Activated CD8-positive, alpha-beta memory T cell treated with anti-CD3 and anti-CD28 coated beads for 48 hours (primary cell): ENCODE measurements at places on chromosomes 3 and 15.

- DNase-seq, result no peak
Observed at GRCh38 chr3:99191186-99191585, 289.7 kb upstream of the DCBLD2 start.

GRCh38 chr15:85763673-85764633 lies 30.8 kb downstream of the KLHL25 start:
- DNase-seq, result no peak

DNA sequence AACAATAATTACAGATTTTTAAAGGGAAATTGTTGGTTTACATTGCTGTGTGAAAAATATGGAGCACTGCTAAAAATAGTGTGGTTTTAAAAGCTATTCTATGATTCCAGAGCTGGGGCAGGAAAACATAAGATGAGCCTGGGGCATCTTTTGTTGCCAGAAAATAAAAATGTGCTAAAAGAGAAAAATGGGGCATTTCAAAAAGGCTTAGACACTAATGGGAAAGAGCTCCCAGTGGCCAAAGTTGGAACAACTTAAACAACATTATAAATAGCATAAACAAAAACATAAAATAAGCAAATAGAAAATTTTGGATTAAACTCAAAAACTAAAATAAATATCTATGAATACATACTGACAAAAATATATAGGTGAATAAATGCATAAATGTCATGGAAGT lies 478.9 kb downstream of the NLGN1 start:
- no peak for DNase-seq

GRCh38 chr3:179156170-179156569 lies 8.0 kb downstream of the PIK3CA start:
- DNase-seq, result no peak

- DNase-seq, result no peak
Observed at GRCh38 chr15:70261083-70261482, 163.4 kb upstream of the TLE3 start.

DNA sequence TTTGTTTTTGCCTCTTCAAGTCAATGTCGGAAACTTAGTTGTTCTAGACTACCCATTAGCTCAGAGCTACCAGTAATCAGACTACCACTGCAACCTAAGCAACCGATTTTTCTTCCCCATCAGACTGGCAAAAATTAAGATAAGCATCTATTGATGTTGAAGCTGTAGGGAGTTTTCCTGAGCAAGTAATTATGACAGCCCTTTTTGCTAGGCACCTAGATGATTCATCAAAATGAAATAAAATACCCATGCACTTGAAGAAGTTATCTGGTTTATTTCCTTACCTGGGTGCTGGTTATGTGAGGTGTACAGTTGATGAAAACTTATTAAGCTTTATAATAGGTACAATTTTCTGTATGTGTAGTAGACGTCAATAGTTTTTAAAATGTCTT lies 554 bp upstream of the COMMD4 start:
- DNase-seq, result no peak

GRCh38 chr15:70526221-70526973 lies 237.0 kb downstream of the UACA start:
- DNase-seq, result no peak

- DNase-seq, result no peak
Observed at GRCh38 chr3:31851278-31851677, 129.8 kb downstream of the OSBPL10 start.

GRCh38 chr3:23308986-23309625 lies 106.0 kb downstream of the UBE2E2 start:
- DNase-seq, result no peak

DNA sequence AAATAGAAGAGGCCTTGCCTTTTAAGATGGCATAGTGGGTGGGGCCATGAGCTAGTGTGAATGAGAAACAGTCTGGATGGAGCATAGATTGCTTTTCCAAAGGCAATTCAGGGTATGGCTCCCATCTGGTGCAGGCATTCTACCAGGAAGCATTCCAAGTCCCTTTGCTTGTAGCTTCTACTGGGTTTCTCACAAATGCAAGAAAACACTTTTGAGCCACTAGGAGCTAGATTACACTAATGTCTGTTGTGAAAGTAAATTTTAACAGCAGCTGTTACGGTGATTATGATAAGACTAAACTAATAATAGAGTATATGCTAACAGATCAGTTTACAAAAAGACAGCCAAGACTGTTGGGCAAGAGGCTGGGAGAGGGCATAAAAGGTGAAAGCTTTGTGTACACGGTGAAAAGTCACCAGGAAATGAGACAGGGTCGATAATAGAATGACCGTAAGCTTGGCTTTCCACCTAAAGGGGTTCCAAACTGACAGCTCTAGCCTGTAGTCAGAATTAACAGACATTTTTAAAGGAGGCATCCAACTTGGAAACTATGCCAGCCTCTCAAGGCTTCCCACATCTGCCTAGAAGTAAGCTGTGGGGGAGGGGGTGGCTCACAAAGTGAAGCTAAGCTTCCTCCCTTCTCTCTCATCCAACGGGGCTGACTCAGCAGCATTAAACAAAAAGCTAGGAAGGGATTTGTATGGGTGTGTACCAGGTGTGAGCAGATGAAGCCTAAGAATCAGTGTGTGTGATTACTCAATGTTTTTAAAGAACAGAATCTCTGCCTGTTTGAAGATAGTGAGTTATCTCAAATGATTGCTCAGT lies 61.1 kb upstream of the GPD1L start:
- no peak for DNase-seq

DNA sequence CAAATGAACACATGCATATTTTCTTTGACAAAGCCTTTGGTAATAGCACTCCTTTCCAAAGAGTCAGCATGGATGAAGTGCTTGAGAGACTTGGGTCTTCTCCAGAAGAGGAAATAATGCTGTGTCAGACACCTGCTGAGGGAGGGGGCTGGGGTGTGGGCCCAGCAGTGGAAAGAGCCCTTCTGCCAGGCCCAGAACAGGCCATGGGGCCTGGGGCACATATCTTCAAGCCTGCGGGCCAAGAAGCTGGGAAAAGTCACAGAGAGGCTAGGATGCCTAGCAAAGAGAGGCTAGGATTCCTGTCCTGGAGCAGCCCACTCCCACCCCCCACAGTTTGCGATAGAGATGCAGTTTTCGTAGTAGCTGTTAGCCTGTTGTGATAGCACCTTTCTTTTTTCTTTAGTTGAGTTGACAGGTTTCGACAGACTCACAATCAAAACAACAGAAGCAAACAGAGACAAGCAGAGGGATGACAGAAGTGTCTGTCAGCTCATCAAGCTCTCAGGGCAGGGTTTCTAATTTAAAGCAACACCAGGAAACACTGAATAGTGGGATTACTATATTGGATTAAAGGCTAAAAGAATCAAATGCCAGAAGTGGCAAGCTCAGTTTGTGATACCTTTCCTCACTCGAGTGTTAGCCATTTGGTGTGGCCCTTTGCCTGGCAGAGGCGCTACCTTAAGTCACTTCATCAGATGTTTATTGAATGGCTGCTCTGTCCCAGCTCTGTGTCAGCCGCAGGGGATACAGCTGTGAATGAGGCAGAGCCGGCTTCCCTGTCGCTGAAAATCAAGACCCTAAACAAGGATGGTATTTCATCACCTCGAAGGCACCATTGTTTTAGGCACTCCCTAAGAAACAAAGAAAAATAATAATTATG lies 19.0 kb downstream of the CMTM7 start:
- DNase-seq, result no peak

GRCh38 chr3:67167481-67167880 lies 169.4 kb downstream of the KBTBD8 start:
- no peak for DNase-seq

DNA sequence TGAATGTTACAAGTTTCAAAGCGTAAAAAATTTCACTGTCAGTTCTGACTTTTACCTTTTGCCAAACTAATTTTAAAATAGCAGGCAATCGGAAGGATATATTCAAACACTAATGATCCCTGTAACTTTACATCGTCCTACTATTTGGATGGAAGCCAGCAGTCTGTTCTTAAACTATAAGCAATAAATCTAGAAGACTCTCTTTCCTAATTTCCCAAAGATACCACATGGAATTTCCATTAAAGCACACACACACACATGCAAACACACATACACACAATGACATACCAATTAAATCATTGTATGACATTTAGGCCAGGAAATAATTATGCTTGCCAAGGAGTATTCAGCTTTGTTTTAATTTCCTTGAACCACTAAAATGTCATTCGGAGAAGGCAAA lies 32.0 kb downstream of the IL17RD start:
- no peak for DNase-seq

DNA sequence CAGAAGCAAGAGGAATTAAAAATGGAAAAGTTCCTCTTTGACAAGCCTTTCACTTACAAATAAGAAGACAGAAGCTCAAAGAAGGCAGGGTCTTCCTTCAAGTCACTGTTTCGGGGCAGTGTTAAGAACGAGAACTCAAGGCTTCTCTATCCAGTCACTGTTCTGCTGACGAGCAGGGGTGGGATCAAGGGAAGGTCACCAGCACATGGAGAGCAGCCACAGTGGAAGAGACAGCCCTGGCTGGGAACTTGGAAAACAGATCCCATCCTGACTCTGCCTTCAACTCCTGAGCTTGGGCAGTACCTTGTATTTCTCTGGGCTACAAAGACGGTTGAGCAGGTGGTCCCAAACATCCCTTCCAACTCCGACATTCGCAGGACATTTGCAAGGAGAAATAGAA lies 111.5 kb upstream of the LPP start:
- no peak for DNase-seq

GRCh38 chr3:107404727-107405469 lies 27.7 kb downstream of the CCDC54 start:
- no peak for DNase-seq

DNA sequence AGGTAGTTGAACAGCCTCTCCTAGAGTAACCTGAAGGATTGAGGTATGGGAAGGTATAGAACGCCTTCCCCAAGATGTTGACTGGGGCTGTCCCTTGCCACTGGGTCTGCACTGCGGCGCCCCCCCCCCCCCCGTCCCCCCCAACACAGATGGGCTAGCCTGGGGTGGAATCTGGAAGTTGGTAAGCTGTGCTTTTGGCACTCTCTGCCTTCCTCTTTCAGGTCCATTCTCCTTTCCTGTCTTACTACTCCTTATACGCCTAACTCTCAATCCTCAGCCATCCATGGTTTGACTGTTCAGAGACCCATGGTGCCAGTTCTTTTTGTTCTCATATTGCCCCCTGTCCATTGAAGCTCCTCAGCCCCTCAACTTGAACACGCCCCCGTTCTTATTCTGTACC lies 42.8 kb downstream of the MAP2K1 start:
- DNase-seq, result no peak

GRCh38 chr3:184349563-184350470 lies 11.6 kb downstream of the CLCN2 start:
- no peak for DNase-seq

- DNase-seq, result no peak
Observed at GRCh38 chr3:53513556-53514190, 19.3 kb downstream of the CACNA1D start.

DNA sequence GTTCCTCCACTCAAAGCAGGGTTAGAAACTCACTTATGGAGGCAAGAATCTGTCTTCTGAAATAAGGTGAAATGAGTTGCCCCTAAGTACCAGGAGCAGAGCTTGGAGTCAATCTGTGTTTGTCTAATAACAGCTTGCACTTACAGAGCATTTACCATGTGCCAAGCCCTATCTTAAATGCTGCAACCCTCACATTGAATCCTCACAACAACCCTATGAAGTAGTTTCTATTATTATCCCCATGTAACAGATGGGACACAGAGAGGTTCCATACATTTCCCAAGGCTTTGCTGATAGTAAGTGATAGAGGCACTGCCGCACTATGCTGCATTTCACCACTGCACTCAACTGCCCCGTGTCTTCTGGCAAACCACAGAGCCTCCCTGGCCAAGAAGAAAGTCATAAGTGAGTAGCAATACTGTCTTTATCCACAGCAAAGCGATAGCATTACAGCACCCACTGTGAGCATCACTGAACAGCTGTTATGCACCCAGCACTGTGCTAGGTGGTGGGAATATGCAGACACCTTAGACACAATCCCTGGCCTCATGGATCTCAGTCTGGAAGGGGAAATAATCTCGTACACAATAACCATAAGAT lies 141.5 kb downstream of the SSR3 start:
- DNase-seq, result no peak

- no peak for DNase-seq
Observed at GRCh38 chr3:149657321-149657925, 402 bp downstream of the WWTR1 start.

GRCh38 chr3:185767002-185767688 lies 57.7 kb downstream of the IGF2BP2 start:
- DNase-seq, result no peak

DNA sequence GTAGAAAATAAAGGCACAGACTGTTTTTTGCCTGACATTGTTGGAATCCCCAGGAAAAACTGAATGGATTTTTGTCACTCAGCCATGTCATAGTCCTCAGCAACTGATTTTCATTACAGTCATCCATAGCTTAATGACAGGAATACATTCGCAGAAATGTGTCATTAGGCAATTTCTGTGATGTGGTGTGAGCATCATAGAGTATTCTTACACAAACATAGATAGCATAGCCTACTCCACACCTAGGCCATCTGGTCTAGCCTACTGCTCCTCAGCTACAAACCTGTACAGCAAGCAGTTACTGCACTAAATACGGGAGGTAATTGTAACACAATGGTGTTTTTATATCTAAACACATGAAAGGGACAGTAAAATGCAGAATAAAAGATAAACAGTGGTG lies 34.4 kb upstream of the FBN1 start:
- no peak for DNase-seq

- DNase-seq, result no peak
Observed at GRCh38 chr15:64162478-64162868, 349 bp downstream of the PPIB start.

- no peak for DNase-seq
Observed at GRCh38 chr3:57726397-57726796, 29.7 kb upstream of the SLMAP start.

- no peak for DNase-seq
Observed at GRCh38 chr3:43015991-43016865, 37.1 kb downstream of the GASK1A start.

DNA sequence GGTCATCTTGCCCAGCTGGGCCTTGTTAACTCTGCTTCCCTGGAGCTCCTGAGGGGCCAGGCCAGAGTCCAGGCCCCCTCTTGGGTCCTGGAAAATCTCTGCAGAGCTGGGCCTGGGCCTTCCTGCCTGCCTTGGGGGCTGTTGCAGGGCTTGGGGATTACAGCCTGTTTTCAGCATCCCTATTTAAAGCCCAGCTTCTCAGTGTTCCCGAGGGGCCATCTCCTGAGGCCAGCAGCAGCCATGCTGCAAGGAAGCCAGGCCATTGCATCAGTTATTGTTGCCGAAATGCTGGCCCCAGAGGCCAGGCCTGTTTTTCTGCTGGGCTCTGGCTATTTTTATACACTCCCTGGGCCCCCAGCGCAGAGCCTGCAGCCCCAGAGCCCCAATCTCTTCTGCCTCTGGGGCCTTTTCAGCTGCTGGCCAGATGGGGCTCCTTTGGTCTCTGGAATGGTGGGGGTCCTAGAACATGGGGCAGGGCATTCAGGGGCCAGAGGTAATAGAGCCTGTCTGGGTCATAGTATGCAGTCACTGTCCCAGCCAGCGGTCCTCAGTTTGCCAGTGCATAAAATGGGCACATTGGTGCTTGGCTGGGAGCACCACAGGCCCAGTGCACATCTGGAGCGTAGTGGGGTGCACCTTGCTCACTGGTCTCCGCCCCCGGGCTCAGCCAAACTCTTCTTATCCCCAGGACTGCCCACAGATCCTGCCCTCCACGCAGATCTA lies 28.5 kb downstream of the PLXNA1 start:
- DNase-seq, result no peak

GRCh38 chr15:39663704-39664250 lies 82.9 kb downstream of the THBS1 start:
- DNase-seq, result no peak

- DNase-seq, result no peak
Observed at GRCh38 chr15:92452143-92452542, 58.5 kb downstream of the ST8SIA2 start.

- no peak for DNase-seq
Observed at GRCh38 chr3:154003649-154004048, 117.5 kb upstream of the ARHGEF26 start.

GRCh38 chr3:191753196-191753595 lies 292.2 kb downstream of the PYDC2 start:
- no peak for DNase-seq
